ENCODE measurements at places on chromosomes 12 and 14.

GRCh38 chr12:2190896-2191533, 138.2 kb downstream of the CACNA1C start:
- DNase-seq = no peak

DNA sequence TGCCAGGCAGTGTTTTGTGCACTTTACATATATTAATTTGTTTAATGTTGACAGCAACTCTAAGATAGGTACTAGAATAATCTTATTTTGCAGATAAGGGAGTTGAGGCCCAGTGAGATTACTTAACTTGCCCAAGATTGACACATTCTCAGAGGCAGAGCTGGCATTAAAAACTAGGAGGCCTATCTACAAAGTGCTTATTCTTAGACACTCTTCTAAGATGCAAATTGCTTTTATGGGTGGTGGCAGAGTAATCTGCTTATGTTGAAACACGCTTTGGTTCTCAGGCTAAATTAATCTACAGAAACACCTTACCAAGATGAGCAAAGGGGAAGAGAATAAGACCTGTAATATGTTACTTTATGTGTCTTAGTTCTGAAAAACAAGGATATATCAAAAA, 7.2 kb downstream of the MGP start:
- no peak for DNase-seq

DNA sequence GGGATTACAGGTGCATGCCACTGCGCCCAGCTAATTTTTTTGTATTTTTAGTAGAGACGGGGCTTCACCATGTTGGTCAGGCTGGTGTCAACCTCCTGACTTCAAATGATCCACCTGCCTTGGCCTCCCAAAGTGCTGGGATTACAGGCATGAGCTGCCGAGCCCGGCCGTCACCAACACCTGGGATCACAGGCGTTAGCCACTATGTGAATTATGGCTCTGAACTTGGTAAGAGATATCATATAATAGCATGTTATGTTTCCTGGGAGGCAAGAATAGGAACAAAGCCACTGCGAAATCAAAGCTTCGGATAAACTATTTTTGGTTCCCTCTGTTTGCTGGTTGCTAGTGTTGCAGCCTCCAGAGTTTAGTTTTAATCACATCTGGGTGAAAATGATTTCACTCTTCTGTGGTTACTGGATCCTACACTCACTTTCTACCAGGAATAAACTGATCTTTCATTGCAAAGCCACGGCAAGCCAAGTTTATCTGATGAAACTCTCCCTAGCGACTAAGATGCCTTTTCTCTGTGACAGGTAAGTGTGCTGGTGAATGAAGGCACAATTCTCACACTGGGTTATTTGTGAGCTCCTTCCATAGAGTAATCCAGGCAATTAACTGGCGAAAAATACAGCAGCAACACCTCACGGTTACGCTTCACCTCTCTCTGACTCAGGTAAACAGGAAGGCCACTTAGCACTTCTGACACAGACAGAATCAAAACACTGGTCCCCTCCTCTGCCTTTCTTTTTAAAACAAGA, 16.7 kb downstream of the SNRNP35 start:
- no peak for DNase-seq

DNA sequence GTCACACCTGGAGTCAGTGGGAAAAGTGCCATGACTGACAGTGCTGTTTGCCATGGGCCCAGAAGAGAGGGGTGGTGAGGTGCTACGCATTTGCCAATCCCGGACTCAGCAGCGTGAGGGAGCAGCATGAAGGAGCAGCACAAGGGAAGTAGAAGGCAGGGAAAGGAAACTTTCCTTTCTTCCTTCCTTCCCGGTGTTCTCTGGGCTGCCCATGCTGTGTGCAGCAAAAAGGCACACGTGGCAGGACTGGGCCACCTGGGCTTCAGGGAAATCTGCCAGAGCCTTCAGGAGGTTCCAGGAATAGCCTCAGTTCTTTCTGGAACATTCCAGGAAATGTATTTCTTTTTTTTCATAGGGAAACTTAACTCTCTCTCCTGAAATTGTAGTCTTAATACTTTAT, 23.0 kb downstream of the TRIM9 start:
- DNase-seq = no peak

DNA sequence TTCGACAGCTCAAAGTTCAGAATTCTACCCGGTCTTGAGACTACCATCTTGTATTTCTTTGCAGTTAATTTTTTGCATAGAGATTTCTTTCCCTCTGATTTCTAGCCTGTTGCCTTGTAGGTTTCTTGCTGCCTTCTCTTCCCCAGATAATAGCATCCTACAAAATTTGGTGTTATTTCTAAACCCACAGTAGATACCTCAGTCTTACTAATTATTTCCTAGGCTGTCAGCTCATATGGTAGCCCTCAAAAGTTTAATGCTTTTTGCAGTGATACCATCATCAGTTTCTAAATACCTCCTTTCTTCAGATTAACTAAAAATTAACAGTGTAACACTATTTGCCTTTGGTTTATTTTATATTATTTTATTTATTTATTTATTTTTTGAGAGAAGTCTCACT, 61.9 kb upstream of the TMPO start:
- no peak for DNase-seq

DNA sequence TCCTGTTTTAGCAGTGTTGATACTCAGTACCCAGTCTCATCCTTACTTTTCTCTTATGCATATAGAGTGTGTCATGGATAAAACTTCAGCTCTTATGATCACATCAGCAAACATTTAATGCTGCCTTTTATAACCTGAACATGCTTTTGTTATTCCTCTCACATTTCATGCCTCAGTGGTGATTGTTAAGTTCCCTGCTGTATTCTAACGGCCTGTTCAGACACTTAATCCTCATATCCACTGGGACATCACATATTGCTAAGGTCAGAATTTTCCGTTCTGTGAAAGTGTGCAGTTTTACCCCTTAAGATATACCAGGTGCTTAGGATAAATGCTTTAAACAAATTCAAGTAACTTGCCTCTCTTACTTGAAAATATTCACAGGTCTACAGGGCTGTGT, 268.7 kb upstream of the SEL1L start:
- DNase-seq = no peak

DNA sequence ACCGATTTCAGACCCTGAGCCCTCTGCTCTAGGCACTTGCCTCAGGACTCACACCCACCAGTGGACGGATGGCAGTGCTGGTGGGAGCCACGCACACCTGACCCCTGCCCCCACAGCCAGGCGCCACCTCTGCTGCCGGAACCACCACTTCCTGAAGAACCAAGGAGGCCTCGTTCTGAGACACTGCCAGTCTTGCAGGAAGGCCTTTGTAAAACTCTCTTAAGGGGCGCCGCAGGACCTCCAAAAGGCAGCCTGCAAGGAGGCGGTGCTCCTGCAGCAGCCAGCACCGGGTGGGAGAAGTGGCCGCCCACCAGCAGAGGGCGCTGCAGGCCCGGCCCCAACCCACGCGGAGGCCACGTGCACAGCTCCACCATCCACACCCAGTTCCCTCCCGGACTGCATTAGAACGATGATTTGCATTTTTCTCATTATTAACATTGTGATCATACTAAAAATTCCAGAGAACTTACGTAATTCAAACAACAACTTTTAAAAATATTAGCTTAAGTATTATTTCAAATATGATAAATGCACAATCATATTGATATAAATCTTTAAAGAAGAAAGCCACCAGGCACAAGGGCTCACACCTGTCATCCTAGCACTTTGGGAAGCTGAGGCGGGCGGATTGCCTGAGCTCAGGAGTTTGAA, 12.8 kb downstream of the STX2 start:
- peak; percentile 45 for DNase-seq

- peak; percentile 25 for DNase-seq
These were observed 2.8 kb downstream of the PTPN21 start for GRCh38 chr14:88551980-88552431.

- DNase-seq = no peak
These were observed 166.9 kb upstream of the DCN start for GRCh38 chr12:91349476-91349875.

DNA sequence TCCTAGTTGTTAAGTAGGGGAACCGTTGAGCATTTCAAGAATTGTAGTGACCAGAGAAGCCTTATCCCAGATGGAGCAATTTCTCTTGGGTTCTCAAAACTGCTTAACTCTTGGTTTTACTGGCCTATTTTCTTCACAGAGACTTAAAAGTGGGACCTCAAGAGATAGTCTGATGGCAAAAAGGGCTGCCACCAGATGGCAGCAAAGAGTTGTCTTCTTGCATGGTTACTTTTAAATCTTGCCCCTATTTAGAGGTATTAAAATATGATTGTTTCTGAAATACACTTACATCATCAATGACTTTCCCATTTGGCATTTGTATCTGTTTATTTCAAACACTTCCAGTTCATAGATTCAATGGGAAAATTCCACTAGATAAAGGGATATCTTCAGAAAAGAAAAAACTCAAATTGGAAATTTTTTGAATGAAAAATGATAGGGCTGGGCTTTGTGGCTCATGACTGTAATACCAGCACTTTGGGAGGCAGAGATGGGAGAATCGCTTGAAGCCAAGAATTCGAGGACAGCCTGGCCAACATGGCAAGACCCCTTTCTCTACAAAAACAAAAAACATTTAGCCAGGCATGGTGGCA, 69.9 kb upstream of the CNTN1 start:
- DNase-seq = peak; percentile 77

GRCh38 chr12:123998991-123999359, 26.0 kb downstream of the ZNF664 start:
- DNase-seq = no peak

- no peak for DNase-seq
These were observed 37.6 kb upstream of the SLCO1C1 start for GRCh38 chr12:20657496-20657895.

- no peak for DNase-seq
These were observed 76.2 kb downstream of the APAF1 start for GRCh38 chr12:98721204-98721702.

GRCh38 chr14:59454139-59454538, 11.0 kb downstream of the GPR135 start:
- DNase-seq = peak; percentile 77

DNA sequence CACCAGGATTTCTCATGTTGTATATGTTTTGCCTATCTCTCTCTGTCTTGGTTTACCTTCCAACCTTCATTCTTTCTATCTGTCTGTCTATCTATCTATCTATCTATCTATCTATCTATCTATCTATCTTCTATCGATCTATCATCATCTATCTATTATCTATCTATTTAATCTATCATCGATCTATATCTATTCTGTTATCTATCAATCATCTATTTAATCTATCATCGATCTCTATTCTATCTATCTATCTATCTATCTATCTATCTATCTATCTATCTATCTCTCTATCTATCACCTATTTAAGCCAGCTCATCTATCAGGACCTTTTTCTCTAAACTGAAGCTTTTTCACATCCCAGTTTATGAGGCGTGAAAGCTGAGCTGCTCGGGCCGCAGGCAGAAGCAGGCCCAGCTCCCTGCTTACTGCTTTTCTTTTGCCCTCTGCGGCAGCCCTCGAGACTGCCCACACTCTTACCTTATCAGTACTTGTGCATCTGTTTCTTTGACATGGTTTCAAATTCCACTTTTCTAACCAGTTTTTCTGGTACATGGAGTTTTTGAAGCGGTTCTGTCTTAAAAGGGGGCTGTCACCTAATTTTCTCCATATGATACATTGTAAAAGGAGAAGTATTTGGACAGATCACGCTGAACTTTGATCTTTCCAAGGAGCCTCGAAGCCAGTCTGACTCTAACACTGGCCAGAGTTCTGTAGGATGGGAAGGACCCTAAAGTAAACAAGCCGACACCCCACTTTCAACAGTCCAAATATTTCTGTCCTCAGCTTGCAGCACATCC, 44.4 kb upstream of the GSG1 start:
- DNase-seq = no peak

GRCh38 chr14:91149462-91149861, 35.6 kb downstream of the DGLUCY start:
- DNase-seq = peak; percentile 97

DNA sequence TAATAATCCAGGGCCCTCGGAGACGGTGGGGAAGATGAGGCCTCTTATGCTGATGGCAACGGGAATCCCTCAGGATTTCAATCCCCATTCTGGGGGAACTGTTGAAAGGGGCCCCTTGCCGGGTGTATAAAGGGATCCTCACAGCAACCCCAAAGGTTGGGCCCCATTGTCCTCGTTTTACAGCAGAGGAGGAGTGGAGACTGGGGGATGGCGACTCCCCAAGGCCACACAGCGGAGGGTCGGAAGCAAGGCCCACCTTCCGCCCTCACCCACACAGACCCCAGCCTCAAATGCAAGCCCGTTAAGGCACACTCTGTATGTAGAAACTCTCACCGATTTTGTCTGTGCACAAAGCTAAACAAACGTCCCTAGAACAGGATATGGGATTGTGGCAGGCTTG, 327.9 kb upstream of the DIO3 start:
- DNase-seq = no peak

DNA sequence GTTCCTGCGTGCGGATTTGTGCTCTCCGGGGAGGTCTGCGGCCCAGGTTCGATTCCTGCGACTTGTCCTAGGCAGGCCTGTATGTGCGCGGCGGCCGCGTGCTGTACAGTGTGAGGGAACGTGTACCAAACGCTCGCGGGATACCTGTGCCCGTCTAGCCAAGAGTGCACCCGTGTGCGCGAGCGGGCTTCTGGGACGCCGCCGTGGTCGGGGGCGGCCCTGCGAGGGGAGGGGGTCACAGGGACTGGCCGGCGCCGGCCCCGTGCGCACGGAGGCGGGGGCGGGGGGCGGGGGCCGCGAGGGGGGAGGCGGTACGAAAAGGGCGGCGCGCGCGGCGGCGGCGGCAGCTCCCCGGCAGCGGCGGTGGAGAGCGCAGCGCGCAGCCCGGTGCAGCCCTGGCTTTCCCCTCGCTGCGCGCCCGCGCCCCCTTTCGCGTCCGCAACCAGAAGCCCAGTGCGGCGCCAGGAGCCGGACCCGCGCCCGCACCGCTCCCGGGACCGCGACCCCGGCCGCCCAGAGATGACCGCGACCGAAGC, at the start of gene DLK1:
DLK1 (plus strand) TSS at position 343 of the 536 bp plus-strand sequence; CDS start at position 520, 177 bp downstream.
- DNase-seq = no peak

DNA sequence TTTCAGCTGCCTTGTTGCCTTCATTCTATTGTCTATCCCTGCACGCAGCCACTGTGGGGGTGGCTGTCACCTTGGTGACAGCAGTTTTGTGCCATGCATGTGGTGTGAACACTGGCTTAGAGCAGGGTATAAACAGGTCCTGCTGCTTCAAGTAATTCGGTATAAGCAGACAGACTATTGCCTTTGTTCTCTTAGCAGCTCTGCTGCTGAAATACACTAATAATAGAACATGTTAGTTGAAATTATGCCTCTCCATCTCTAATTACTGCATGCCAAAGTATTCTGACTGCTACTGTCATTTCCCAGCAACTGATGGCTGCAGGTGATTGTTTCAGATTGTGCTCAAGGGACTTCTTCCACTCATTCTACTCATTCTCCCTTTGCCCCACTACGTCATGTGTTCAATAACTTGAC, 34.6 kb downstream of the PTPRO start:
- DNase-seq = no peak

- no peak for DNase-seq
These were observed 10.8 kb downstream of the PTGR2 start for GRCh38 chr14:73862480-73862879.
